Aorta (tissue), 5 donors: ENCODE measurements at places on chromosomes 3 and 15.

GRCh38 chr15:66115568-66116206 is 137.9 kb downstream of the MEGF11 start:
- DNase-seq, result no peak

GRCh38 chr3:71062952-71063772 is 520.4 kb downstream of the FOXP1 start:
- no peak for DNase-seq

GRCh38 chr15:50876989-50877360 is 31.5 kb upstream of the AP4E1 start:
- DNase-seq, result peak; percentile 71

- DNase-seq, result no peak
These were observed 80.0 kb downstream of the MITF start for GRCh38 chr3:69819282-69819681.

- DNase-seq, result no peak
These were observed 271.8 kb downstream of the ZIC1 start for GRCh38 chr3:147680837-147681483.

DNA sequence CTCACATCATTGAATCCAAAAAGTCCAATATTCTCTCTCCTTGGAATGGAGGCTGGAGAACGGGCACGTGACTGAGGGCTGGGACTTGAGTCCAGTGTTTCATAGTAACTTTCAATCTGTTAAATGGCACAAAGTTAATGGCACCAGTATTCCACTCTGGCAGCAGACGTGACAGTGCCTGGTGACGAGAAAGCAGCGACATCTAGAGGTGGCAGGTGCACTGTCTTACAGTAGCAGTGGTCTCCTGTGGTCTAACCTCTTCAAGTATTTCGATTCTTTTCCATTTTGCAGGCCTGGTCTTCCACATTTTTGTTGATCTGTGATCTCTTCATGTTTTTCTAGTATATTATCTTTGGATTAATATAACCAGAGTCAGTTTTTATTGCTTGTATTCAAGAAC is 107.1 kb downstream of the OXSM start:
- DNase-seq, result no peak

GRCh38 chr3:105899516-105899915 is 30.7 kb upstream of the CBLB start:
- DNase-seq, result no peak

DNA sequence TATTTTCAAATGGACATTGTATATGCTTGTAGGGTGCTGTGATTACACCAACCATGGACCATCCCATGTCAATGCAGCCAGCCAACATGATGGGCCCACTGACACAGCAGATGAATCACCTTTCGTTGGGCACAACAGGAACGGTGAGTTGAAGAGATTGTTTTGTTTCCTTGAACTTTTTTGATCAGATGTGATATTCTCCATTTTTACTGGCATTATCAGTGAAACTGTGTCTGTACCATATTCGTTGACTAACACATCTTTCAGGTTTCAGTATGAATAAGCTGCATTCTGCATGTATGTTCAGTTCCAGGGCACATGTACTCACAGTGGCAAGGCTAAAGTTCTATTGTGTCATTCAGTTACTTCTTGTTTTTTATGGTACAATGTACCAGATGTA is 655.2 kb downstream of the RBMS3 start:
- no peak for DNase-seq

GRCh38 chr3:194572143-194572789 is 61.0 kb downstream of the TMEM44 start:
- DNase-seq, result peak; percentile 86
